ENCODE measurements at places on chromosomes 16 and 17. TPM values are rescaled to one million over a fixed set of nuclear protein-coding genes. Genes with fewer than 3 reads are reported as not detected.

VAT1L gene
- total RNA-seq = not detected

GRIN2A gene
- total RNA-seq = not detected

TBC1D3H gene
- total RNA-seq = not detected

ALOX12 gene
- not detected for total RNA-seq

CAVIN1 gene
- not detected for total RNA-seq

SLC6A2 gene
- not detected for total RNA-seq

ZP2 gene
- not detected for total RNA-seq

RNF112 gene
- 0.17 TPM for total RNA-seq

CDH3 gene
- total RNA-seq = not detected

MSI2 gene
- 193 TPM for total RNA-seq

CACNG5 gene
- total RNA-seq = not detected

C17orf50 gene
- total RNA-seq = not detected

HOXB13 gene
- not detected for total RNA-seq

KRT13 gene
- total RNA-seq = not detected

FTO gene
- 68.0 TPM for total RNA-seq

TMEM98 gene
- not detected for total RNA-seq

RNF135 gene
- 0.29 TPM for total RNA-seq

MMP25 gene
- 5.6 TPM for total RNA-seq

CA4 gene
- total RNA-seq = not detected

SCARF1 gene
- total RNA-seq = 0.41 TPM

OTOP2 gene
- total RNA-seq = not detected

NSRP1 gene
- total RNA-seq = 43.5 TPM

ABCC11 gene
- not detected for total RNA-seq

IRX6 gene
- total RNA-seq = not detected

NKIRAS2 gene
- total RNA-seq = 38.1 TPM

PRDM7 gene
- total RNA-seq = not detected

NAT9 gene
- total RNA-seq = 87.9 TPM

SLFN14 gene
- total RNA-seq = not detected

CNTNAP1 gene
- 6.8 TPM for total RNA-seq

KRTAP1-1 gene
- total RNA-seq = not detected

VMP1 gene
- total RNA-seq = 38.0 TPM

CHST5 gene
- total RNA-seq = 0.10 TPM

SCNN1G gene
- total RNA-seq = not detected

PRR14 gene
- 81.4 TPM for total RNA-seq

KRTAP16-1 gene
- total RNA-seq = not detected

HOXB1 gene
- total RNA-seq = not detected

KRTAP1-5 gene
- total RNA-seq = not detected

DNAH9 gene
- not detected for total RNA-seq

CBX2 gene
- 27.9 TPM for total RNA-seq

METTL9 gene
- total RNA-seq = 120 TPM

GP1BA gene
- not detected for total RNA-seq

HSD17B1 gene
- total RNA-seq = 2.2 TPM

All from OCI-LY7 (cell line).